ENCODE measurements at places on chromosomes 2 and 18. TPM values are rescaled to one million over a fixed set of nuclear protein-coding genes. Genes with fewer than 3 reads are reported as not detected.

DNA sequence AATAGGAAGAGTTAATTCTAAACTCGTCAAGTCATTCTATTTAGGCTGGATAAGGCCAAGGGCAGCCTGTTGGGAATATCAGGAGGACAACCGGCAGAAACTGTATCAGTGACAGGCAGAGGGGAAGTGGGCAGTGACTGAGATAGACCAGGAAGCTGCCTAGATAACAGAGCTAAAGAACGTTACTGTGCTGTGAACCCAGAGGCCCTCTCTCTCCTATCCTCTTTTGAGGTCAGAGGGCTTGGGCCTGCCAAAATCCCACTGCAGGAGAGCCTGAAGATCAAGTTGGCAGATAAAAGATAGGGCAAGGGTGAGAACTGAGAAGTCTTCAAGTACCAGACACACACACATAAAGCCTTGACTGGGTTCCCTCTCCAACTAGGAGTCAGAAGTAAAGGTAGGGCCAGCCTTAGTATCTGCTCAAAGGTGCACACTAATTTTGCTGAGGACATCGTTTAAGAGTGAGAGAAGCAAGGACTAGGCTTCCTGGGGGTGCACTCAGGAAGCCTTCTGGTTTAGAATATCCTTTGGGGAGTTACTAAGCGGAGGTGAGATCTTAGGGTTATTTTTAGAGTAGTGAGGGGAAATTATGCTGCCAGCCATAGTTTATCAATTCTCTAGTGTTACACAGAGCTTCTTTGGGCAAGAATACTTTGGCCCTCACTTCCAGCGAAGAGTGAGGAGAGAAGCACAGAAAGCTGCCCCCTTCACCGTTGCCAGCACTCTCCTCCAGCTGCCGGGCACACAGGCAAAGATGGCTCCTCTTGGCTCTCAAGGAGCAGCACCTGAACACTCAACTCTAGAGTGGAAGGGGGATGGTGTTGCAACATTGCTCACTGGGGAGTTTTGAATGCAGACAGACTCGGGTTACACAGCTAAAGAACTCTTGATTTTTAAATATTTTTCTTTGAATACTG lies 9.8 kb downstream of the CAVIN2 start:
- H3K36me3 ChIP-seq: no peaks in the 10 kb centered on the region
- H3K27ac ChIP-seq: no peak overlapping the region
- H3K4me1 ChIP-seq: no peaks in the 10 kb centered on the region
- no peak for DNase-seq
- no peak overlapping the region for H3K4me3 ChIP-seq

GRCh38 chr2:391696-392095 lies 103.8 kb upstream of the ALKAL2 start:
- peaks cover 16% of the 10 kb centered on the region for H3K4me1 ChIP-seq
- no peaks in the 10 kb centered on the region for H3K36me3 ChIP-seq
- no peak overlapping the region for H3K4me3 ChIP-seq
- H3K27me3 ChIP-seq: peaks cover 2% of the 10 kb centered on the region
- H3K27ac ChIP-seq: no peak overlapping the region

DNA sequence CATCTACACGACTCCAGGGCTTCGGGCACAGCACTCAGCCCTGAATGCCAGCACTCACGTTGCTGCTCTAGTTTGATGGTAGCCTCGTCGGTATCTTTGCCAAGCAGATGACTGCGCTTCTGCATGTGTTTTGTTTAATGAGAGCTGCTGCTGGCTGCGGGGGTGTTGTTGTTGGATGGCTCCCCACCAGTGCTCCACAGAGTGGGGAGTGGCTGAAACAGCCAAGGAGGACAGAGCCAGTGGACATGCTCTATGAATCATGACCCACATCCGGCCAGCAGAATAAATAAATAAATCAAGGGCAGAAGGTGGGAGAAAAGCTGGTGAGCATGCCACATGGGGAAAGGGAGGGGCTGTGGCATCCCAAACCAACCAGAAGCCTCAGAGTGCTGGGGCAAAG lies 131.2 kb upstream of the SOX11 start:
- no peaks in the 10 kb centered on the region for H3K4me1 ChIP-seq
- no peak overlapping the region for H3K27ac ChIP-seq
- H3K36me3 ChIP-seq: no peaks in the 10 kb centered on the region
- H3K27me3 ChIP-seq: peaks cover 4% of the 10 kb centered on the region
- DNase-seq: no peak

- no peak overlapping the region for H3K4me3 ChIP-seq
- H3K36me3 ChIP-seq: no peaks in the 10 kb centered on the region
- no peak for DNase-seq
- peaks cover 4% of the 10 kb centered on the region for H3K4me1 ChIP-seq
Observed at GRCh38 chr18:37251679-37252078, 313.9 kb downstream of the CELF4 start.

DNA sequence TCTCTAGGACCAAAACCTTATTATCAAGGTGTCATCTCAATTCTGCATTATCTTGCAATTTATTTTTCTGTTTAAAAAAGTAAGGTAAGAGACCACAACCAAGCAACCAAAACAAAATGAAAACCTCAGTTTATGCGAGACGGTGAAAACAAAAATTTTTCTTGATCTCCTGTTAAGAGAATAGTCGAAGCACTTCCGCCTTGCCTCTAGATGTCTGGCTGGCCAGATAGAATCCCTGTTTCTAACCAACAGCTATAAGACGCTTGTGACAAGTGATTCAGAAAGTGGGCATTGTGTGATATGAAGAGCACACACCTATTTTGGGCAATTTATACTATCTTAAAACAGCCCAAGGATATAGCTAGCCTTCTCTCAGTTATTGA lies 51.2 kb downstream of the MGAT5 start:
- peaks cover 81% of the 10 kb centered on the region for H3K4me1 ChIP-seq
- no peaks in the 10 kb centered on the region for H3K27me3 ChIP-seq
- peak overlapping the region; percentile 64 for H3K27ac ChIP-seq
- peaks cover 25% of the 10 kb centered on the region for H3K36me3 ChIP-seq

- no peak for DNase-seq
- H3K4me3 ChIP-seq: no peak overlapping the region
- peaks cover 4% of the 10 kb centered on the region for H3K36me3 ChIP-seq
Observed at GRCh38 chr2:46416739-46417403, 62.5 kb upstream of the TMEM247 start.

- no peak overlapping the region for H3K27ac ChIP-seq
- no peaks in the 10 kb centered on the region for H3K27me3 ChIP-seq
- no peaks in the 10 kb centered on the region for H3K36me3 ChIP-seq
- no peaks in the 10 kb centered on the region for H3K4me1 ChIP-seq
- H3K4me3 ChIP-seq: no peak overlapping the region
- no peak for DNase-seq
Observed at GRCh38 chr2:226338825-226339224, 460.8 kb downstream of the IRS1 start.

- no peak overlapping the region for H3K4me3 ChIP-seq
- no peaks in the 10 kb centered on the region for H3K36me3 ChIP-seq
- H3K27me3 ChIP-seq: peaks cover 13% of the 10 kb centered on the region
- H3K4me1 ChIP-seq: no peaks in the 10 kb centered on the region
- no peak overlapping the region for H3K27ac ChIP-seq
- DNase-seq: no peak
Observed at GRCh38 chr2:13056259-13056843, 339.6 kb downstream of the TRIB2 start.

- H3K4me3 ChIP-seq: no peak overlapping the region
- H3K27me3 ChIP-seq: no peaks in the 10 kb centered on the region
- H3K4me1 ChIP-seq: no peaks in the 10 kb centered on the region
- no peak overlapping the region for H3K27ac ChIP-seq
- H3K36me3 ChIP-seq: no peaks in the 10 kb centered on the region
- DNase-seq: no peak
Observed at GRCh38 chr2:140383781-140384180, 1603.6 kb upstream of the NXPH2 start.

DNA sequence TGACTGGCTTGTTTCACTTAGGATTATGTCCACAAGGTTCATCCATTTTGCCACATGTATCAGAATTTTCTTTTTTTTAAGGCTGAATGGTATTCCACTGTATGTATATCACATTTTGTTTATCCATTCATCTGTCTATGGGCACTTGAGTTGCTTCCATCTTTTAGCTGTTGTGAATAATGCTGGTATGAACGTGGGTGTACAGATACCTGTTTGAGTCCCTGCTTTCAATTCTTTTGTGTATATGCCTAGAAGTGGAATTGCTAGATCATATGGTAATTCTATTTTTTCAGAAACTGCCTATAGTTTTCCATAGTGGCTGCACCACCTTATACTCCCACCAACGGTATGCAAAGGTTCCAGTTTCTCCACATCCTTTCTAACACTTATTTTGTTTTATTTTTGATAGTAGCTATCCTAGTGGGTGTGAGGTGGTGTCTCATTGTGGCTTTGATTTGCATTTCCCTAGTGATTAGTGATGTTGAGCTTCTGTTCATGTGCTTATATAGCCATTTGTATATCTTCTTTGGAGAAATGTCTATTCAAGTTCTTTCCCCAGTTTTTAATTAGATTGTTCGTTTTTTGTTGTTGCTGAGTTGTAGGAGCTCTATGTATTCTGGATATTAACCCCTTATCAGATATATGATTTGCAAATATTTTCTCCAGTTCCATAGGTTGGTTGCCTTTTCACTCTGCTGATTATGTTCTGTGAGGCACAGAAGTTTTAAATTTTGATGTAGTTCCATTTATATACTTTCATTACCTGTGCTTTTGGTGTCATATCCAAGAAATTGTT lies 40.7 kb downstream of the TTC39C start:
- peak overlapping the region; percentile 78 for H3K27ac ChIP-seq
- no peak for DNase-seq

DNA sequence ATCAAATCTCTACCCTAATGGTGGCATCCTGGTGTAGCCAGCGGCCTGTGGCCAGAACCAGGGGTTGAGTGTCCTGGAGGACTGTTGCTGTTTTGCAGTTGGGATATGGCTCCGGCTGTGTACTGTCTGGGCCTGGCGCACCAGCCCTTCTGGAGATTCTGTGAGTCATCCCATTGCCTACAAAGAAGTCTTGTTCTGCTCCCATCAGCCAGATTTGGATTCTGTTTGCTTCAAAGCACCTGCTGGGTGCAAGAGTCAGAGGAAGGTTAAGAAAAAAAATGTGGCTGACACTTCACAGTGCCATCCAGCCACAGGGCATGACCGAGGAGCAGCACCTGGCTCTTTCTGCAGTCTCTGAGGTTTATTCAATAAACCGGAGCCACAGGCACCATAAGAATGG lies 41.0 kb upstream of the ASAP2 start:
- DNase-seq: no peak
- no peak overlapping the region for H3K4me3 ChIP-seq
- H3K27me3 ChIP-seq: peaks cover 10% of the 10 kb centered on the region
- no peaks in the 10 kb centered on the region for H3K36me3 ChIP-seq
- H3K4me1 ChIP-seq: no peaks in the 10 kb centered on the region
- H3K27ac ChIP-seq: no peak overlapping the region

DNA sequence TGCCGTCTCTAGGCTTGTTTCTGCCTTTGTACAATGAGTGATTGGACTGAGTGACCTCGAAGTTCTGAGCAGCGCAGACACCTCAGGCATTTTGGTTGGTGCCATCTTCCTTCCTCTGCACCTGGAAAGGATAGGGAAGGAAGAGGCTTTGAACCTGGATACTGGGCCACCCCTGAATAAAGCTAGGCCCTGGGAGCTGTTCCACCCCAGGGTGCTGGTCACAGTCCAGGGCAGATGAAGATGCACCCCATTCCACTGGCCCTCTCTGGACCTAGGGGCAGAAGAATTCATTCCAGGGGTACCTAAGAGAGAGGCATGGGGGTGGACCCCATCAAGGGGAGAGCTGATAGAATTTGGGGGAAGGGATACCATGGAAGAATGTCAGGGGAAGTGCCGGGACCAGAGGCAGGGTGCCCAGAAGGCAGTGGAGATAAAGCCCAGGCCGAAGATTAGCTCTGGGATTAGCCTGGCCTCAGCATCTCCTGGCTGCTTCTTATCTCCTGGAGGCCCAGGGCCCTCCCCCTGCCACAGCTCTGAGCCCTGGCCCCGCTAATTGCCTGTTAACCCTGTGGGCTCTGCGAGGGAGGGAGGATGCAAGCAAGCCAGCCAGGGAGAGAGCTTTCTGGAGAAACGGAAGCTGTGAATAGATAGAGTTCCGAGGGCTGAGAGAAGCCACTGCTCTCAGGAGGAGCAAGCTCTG lies 11.4 kb downstream of the ASIC4 start:
- H3K36me3 ChIP-seq: no peaks in the 10 kb centered on the region
- no peak overlapping the region for H3K4me3 ChIP-seq
- peaks cover 10% of the 10 kb centered on the region for H3K4me1 ChIP-seq
- peaks cover 68% of the 10 kb centered on the region for H3K27me3 ChIP-seq
- no peak overlapping the region for H3K27ac ChIP-seq

- DNase-seq: no peak
- H3K36me3 ChIP-seq: no peaks in the 10 kb centered on the region
- peaks cover 6% of the 10 kb centered on the region for H3K27me3 ChIP-seq
- H3K4me3 ChIP-seq: no peak overlapping the region
- H3K4me1 ChIP-seq: no peaks in the 10 kb centered on the region
- no peak overlapping the region for H3K27ac ChIP-seq
Observed at GRCh38 chr2:170310876-170311502, 133.0 kb downstream of the MYO3B start.

DNA sequence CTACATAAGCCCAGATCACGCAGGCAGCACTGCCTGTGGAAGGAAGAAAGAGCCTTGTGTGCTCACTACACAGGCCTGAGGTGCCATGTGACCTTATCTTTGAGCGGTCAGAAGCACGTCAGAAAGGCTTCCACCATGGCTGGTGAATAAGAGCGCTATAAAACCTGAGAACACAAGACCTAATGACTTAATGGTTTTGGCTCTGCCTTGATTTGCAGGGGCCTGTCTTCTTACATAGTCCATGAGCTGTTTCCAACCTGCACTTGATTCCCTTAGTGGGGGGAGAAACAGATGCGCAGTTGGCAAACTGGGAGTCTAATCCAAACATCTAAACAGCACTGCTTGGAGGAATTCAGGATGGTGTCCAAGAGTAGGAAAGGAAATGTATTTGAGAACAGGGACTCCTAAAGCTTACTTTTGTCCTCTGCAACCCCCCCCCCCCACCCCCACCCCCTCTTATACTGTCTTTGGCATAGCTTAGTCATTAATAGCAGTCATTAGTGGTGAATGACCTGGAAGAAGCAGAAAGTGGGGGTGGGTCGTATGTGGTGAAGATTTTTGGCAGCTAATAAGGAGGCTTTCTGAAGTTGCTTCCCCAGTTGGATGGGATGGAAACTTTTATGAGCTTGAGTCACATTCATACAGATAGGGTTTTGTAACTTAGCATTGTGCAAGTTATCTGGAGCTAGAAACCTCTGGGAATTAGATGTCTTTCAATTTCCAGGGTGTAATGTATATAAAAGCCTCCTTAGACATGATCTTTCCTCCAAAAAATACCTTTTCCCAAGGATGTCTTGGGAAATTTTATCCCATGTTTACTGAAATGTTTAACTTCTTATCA lies 454.1 kb downstream of the MEIS1 start:
- no peak overlapping the region for H3K27ac ChIP-seq
- H3K4me3 ChIP-seq: no peak overlapping the region
- no peaks in the 10 kb centered on the region for H3K36me3 ChIP-seq
- no peaks in the 10 kb centered on the region for H3K27me3 ChIP-seq
- no peak for DNase-seq
- no peaks in the 10 kb centered on the region for H3K4me1 ChIP-seq

Gene SERPINB13
- total RNA-seq: not detected

Gene CHCHD5
- 37.0 TPM for total RNA-seq

Gene GAD1
- total RNA-seq: 6.5 TPM

Gene PHLPP1
- 6.8 TPM for total RNA-seq

Gene SERPINB7
- total RNA-seq: not detected

Gene TMEM37
- not detected for total RNA-seq

Gene LOXHD1
- 0.05 TPM for total RNA-seq
